AG08395 (cell line): ENCODE measurements at places on chromosomes 3 and 15.

DNA sequence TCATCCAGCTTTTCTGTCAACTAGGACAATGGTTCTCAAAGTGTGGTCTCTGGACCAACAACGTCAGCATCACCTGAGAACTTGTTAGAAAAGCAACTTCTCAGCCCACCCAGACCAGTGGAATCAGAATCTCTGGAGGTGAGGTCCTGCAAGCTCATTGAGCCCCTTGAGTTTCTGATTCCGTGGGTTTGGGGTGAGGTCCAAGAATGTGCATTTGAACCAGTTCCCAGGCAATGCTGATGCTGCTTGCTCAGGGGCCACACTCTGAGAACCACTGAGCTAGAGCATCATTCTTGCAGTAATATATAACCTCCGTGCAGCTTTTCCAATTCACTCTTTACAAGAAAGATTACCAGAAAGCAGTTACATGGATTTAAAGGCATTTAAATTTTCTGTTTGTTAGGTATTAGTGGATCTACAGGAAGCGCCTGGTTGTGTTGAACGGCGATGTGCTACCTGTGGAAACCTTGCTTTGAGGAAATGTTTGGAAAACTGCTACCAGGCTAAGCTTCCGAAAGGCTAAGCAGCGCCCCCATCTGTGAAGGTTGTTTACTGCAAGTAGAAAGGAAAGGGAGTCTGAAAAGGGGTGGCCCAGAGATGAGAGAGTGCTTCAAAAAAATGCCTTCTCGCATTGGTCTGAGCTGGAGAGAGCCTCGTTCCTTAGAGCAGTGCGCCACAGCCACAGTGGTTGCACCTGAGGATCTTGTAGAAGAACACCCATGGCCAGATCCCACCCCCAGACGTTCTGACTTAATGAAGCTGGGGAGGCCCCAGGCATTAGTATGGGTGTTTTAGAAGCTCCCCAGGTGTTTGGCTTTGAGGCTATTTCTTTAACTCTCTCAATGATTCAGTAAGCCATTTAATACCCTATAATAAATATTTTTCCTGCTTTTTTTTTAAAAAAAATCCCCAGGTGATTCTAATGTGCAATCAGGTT, 50.0 kb downstream of the RLBP1 start:
- DNase-seq: peak; percentile 44

DNA sequence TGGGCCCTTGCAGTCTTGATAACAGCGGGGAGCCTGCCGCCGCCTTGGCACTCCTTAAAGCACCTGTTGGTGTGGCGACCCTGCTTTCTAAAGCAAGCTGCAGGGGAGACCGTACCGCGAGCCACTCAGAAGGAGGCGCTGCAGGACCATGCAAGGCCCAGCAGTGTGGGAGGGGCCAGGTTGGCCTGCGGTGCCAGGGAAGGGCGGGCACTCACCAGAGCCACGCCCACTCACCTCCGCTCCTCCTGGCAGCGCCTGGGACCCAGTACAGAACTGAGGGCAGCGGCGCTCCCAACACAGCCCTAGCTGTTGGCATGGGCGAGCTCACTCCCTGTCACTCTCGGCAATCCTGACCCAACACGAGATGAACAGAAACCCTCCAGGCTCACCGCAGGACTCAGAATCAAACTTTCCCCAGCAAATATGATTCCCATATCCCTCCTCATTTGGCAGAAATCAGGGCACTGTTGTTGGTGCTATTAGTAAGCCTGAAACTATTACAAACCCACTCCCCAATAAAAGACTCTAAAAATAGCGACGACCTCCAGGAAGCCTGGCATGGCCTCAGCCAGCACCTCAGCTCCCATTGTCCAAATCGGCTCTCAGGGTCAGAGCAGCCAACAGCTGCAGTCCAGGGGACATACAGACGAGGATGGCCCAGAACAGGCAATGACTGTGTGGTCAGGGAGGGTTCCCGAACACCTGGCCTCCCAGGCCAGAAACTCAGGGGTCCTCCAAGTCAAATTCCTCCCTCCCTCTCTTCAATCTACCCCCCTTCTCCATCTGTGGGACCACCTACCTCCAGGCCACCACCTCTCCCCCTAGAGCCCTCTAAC, 77.2 kb downstream of the TBC1D2B start:
- no peak for DNase-seq

DNA sequence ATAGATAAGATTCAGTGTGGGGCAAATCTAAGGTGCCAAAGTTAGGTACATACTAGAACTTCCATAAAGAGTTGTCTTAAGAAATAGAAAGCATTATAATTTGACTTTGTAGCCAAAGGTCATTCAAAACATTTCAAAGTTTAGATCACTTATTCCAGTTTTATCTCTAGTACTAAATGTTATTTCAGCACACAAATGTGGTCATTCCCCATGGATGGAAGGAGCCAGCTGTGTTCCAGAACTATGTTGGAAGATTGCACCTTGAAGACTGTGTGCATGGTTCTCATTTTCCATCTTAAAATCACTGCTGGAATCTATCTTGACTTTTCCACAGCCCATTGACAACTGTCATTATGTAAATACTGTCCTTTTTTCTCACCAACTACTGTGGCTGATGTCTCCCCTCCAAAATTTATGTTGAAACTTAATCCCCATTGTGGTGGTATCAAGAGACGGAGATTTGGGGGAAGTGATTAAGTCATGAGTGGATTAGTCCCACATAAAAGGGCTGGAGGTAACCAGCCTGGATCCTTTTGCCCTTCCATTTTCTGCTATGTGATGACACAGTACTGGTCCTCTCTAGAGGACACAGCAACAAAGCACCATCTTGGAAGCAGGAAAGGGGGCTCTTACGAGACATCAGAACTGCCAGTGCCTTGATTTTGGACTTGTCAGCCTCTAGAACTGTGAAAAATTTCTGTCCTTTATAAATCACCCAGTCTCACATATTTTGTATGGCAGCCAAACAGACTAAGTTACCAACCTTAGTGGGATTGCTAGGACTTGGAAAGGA, 24.0 kb downstream of the TGFBR2 start:
- DNase-seq: no peak

DNA sequence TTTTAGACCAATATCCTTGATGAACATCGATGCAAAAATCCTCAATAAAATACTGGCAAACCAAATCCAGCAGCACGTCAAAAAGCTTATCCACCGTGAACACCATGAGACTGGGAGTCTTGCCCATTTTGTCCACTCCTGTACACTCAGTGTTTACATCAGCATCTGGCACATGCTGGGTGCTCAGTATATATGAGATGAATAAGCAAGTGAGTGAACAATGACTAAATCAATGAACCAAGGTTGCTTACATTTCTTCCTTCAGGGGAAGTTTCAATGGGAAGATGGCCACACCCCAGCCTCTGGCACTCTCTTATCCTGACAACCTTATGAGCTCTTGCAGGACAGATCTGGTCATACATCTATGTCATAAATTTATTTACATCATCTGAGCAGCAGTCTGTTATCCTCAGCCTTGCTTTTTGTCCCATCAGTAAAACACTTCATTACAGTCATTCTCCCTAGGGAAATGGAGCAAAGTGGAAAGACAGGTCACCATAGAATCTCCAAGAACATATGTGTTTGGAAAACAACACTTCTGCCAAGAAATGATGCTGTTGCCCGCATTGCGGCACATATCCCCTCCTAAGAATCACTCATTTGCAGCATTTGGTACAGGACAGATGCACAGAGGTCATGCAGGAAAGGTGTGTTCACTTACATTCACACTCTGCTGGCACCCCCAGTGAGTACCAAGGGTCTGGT, 171.8 kb upstream of the EIF1B start:
- DNase-seq: peak; percentile 23

DNA sequence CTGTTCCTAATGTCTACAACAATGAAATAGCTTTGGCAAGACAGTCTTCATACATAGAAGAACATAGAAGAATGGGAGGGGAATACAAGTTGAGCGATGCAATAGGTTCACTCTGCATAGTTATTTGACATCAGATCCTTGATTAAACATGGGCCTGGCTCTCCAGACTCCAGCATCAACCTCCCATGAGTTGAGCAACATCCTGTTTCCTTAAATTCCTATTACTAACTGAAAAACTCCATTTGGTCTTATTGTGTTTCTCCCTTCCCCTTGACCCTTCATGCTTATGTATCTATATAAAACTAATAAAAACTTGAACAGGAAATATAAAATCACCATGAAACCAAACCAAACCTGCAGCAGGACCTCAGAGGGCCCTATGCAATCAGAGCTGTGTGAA, 304.5 kb upstream of the SATB1 start:
- no peak for DNase-seq

- DNase-seq: no peak
Measured at GRCh38 chr3:154664714-154665113, 234.7 kb upstream of the GPR149 start.

GRCh38 chr3:186825294-186825821, 17.2 kb upstream of the ADIPOQ start:
- DNase-seq: peak; percentile 52

- no peak for DNase-seq
Measured at GRCh38 chr15:58565619-58566018, 133.8 kb downstream of the LIPC start.
